ENCODE measurements at places on chromosomes 4 and X.

- DNase-seq, result no peak
These were observed 7.5 kb downstream of the SEPTIN6 start for GRCh38 chrX:119685225-119686066.

DNA sequence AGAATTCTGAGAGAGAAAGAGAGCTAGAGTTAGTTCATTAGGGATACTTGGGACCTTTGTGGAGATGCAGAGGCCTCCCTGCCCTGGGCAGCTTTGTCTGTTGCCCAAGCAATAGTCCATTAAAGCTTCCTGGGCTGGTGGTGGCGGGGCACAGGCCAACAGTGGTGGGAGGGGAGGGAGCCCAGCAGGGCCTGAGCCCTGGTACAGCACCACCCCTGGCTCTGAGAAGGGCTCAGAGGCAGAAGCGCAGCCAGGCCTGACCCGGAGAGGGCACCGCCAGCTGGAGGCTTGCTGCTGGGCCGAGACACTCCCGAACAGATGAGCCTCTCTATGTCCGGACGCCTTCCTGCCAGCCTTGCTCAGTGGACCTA lies 65.3 kb downstream of the EFNB1 start:
- no peak for DNase-seq

DNA sequence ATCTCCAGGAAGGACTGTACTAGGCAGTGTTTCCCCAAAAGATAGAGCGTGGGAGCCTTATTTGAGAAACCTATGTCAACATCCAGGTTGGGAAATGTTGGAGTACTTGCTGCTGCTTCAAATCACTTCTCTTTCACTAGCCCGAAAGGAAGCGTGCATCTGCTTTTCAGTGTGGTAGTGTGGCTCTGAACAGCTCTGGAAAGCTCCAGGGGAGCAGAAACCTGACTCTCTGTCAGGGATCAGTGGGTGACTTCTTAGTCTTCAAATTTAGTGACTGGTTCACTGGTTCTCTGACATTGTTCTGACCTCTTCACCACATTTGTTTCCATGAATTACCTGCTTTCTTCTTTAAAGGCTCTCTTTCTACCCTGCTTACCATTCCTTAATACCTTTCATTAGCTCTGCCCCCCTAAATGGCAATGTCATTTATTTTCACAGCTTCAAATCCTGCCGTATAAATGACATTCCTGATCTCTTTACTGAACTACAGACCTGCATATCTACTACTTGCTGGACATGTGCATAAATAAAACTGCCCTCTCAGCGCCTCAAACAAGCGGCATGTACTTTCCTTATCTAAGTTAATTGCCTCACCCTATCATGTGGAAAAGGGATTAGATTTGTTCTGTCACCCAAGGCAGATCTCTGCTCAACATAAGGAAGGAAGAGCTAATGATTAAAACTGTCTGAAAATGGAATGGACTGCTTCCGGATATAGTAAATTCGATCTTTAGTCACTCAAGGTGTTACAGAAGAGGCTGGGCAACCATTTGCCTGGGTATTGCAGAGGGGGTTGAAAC lies 37.0 kb downstream of the DLG3 start:
- no peak for DNase-seq

DNA sequence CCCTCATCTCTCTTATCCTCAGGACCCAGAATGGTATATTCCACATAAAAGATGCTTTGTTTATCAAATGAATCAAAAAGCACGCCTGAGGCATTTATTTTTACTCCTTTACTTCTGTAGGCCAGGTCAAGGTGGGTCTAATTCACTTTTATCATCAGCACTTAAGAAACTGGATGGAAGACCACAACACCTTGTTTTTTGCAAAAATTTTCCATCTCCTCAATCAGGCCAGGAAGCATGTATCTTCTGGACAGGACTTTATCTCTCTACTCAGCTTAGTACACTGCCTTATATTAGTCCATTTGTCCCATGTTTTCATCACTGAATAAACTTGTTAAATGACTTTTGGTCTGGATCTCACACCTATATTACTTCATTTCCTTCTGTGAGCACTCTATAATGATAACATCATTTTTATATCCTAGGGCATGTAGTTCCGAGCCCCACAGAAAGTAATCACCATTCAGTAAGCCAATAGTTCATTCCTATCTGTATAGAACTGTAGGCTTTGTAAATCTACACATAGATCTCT lies 260.5 kb downstream of the CHIC1 start:
- no peak for DNase-seq

GRCh38 chrX:86295293-86295692 lies 147.0 kb downstream of the DACH2 start:
- DNase-seq, result no peak

- DNase-seq, result no peak
These were observed 182.1 kb upstream of the SMIM31 start for GRCh38 chr4:164571593-164572390.

DNA sequence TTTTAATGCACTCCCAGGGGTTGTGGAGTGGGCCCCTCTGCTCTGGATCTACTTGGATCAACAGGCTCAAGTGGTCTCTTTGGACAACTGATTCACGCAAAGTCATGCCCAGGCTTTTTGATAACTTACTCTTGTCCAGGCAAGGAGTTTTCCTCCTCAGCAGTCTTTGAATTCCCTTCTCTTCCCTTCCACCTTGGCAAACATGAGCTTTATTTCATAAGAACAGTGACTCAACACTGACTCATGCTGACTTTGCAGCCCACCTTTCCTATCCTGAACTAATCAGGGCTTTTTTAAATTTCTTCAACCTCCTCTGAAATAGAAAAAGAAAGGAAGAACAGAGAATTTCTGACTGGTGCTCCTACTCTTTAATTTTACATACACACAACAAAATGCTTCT lies 132.1 kb upstream of the LDB2 start:
- no peak for DNase-seq

GRCh38 chr4:116015062-116015461 lies 901.6 kb upstream of the NDST4 start:
- DNase-seq, result no peak

DNA sequence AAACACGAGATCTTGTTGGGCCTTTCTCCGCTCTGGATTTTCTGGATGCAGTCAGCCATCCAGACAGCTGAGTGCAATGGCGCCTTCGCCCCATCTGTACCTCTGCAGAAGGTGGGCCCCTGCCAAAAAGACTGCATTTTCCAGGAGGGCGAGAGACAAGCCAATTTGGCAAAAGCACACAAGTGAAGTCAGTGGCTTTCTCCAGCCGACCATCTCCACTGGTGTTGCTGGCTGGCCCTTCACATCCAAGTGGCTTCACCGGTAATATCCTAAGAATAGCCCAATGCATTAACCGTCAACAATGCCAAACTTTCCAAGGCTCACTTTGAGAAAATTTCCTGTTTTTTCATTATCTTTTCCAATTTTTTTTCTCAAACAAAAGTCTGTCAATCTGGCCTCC lies 96.2 kb upstream of the MXRA5 start:
- DNase-seq, result no peak

- no peak for DNase-seq
These were observed 262.8 kb downstream of the BMPR1B start for GRCh38 chr4:95020521-95020920.

DNA sequence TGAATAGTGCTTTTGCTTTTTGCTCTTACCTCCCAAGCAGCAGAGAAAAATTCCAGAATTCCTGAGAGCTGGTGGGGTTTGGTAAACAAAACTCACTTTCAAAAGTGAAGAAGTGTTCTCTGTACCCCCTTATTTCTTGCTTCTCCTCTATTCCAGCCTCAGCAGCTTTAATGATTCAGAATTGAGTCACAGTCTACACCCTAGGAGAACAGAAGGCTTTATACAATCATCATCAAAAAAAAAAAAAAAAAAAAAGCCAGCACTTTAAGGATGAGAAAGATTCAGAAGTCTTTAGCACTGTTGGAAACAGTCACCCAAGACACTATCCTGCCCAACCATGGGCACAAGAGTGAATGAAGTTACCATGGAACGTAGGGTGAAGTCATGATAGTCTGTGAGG lies 1583.1 kb upstream of the PCDH10 start:
- no peak for DNase-seq

- no peak for DNase-seq
These were observed 95.5 kb upstream of the CPEB2 start for GRCh38 chr4:14906805-14907204.

GRCh38 chr4:105957680-105958079 lies 62.4 kb downstream of the NPNT start:
- no peak for DNase-seq

DNA sequence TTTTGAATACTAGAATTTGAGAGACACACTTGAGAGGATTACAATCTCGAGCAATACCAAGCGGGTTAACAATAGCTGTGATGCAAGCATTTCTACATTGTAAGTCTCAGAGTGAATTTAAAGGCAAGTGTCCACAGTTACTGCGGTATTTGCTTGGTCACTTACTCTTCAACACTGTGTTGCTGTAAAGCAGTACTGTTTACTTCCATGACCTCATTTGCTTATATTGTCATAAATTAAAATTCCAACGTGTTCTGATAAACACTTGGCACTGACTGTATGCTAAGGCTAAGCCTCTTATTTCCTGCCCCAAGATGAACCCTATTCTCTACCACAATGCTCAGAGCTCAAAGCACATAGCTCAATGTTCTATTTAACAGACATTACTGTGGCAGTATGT lies 11.1 kb downstream of the EXOC1L start:
- DNase-seq, result no peak

DNA sequence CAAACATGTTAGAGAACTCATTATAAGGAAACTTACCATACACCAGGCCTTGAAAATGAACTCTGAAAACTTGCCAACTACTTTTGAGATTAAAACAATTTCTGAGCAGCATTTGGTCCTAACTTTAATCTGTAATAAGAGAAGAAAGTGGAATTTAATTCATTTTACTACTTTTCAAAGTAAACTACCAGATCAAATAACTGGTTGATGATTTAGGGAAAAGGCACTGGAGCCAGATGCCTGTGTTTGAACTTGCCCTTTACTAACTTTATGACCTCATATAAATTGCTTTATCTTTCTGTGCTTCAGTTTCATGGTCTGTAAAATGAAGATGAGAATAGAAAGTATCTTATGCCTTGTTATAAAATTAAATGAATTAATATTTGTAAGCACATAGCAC lies 159.9 kb upstream of the PCDH18 start:
- DNase-seq, result no peak

DNA sequence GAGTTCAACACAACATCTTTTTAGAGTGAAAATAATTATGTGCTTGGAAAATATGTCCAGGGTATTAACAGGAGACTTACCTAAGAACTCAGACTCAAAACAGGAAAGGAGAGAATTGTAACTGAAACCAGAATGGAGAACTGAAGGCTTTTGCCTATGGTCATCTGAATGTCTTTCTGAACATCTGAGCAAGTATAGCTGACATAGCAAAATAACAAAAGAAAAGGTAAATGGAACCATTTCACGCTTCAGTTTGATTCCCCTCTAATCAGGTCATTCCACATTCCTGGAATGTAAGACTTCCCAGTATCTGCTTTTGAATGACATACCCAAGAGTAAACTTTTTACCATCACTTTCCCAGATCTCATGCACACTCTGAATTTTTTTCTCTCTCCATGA lies 500.4 kb upstream of the HS3ST1 start:
- DNase-seq, result no peak

- DNase-seq, result no peak
These were observed 29.8 kb downstream of the MSN start for GRCh38 chrX:65697211-65697641.

DNA sequence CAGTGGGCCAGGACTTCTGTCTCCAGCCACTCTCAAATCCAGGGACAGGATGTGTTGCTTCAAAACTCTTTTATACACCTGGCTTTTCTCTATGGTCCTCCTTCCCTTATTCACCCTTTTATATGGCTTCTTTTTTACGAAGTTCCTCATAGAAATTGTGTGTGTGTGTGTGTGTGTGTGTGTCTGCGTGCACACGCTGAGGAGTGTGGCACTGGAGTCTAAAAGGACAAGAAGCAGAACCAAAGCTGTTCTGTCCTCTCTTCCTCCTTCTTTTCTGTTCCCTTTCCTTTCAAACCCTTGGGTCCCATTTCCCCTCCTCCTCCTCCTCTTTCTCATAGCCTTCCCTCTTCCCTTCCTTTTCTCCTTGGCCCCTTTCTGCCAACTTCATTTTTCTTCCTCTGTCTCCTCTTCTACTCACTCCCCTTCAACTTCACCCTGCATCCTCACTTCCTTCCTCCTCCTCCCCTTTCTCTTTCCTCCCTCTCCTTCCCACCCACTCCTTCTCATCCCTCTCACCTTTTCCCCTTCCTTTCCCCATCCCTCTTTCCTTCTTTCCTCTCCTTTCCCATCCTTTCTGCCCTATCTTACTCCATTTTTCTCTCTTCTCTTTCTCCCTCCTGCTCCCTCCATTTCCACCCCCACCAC lies 360.5 kb downstream of the MID1IP1 start:
- DNase-seq, result no peak

DNA sequence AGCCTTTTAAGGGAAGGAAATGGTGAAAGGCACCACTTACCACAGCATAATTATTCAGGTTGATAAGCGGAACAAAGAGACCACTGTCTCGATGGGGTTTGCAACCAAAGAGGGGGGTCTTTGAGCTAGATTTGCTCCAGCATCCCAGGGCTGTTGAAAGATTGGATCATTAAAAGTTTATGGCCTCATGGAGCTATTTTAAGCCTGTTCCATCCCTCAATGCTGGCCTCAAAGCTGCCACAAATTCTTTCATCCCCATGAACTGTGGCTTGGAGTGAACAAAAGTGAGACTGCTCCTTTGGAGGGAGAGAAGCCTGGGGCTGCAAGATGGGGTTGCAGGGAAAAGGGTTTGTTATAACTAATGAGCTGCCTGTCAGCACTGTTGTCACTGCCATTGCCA lies 209.8 kb downstream of the RTL9 start:
- DNase-seq, result no peak

DNA sequence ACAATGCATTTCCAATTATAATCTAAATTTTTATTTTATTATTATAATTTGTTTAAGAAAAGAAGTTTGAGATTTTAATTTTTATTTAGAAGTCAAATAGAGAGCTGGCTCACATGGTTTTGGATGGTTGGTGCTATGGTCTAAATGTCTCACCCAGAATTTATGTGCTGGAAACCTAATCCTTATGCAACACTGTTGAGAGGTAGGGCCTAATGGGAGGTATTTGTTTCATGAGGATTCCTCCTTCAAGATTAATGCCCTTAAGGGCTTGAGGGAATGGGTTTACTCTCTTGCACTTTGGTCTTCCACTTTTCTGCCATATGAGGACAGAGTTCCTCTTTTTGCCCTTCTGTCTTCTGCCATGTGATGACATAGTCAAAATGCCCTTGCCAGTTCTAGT lies 960.5 kb upstream of the IGFBP7 start:
- DNase-seq, result no peak

- DNase-seq, result no peak
These were observed 605.2 kb upstream of the EPHA5 start for GRCh38 chr4:66275411-66276038.
